ENCODE measurements at places on chromosomes 5 and 9.

GRCh38 chr9:94603259-94604160, 9.9 kb upstream of the FBP2 start:
- peak; percentile 84 for DNase-seq

GRCh38 chr5:51399643-51400006, 16.4 kb downstream of the ISL1 start:
- DNase-seq: no peak

- DNase-seq: no peak
Measured at GRCh38 chr5:38467353-38468040, 88.9 kb downstream of the LIFR start.

DNA sequence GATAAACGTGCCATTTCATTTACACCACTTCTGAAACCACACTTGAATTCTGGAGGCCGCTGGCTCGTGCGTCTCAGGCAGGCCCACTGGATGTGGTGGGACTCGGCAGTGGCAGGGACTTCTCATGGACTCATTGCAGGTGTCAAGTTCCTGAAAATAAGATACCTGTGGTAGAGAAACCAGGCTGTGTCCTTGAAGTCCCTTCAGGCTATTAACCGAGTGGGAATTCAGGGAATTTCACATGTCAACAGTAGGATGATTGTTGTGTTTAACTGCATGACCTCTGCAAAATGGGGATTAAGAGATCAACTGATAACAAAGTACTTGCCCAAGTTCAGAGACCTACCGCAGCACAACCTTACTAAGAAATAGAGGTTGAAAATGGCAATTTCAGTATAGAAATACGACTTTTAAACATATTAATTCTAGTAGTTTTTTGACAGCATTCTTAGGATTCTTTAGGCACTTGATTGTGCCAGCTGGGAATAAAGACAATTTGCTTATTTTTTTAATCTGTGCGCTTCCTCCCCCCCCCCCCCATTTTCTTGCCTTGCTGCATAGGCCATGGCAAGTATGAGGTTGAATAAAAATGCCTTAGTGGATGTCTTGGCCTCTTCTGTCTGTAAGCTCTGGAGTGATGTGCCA, 26.8 kb downstream of the TRIP13 start:
- DNase-seq: no peak

DNA sequence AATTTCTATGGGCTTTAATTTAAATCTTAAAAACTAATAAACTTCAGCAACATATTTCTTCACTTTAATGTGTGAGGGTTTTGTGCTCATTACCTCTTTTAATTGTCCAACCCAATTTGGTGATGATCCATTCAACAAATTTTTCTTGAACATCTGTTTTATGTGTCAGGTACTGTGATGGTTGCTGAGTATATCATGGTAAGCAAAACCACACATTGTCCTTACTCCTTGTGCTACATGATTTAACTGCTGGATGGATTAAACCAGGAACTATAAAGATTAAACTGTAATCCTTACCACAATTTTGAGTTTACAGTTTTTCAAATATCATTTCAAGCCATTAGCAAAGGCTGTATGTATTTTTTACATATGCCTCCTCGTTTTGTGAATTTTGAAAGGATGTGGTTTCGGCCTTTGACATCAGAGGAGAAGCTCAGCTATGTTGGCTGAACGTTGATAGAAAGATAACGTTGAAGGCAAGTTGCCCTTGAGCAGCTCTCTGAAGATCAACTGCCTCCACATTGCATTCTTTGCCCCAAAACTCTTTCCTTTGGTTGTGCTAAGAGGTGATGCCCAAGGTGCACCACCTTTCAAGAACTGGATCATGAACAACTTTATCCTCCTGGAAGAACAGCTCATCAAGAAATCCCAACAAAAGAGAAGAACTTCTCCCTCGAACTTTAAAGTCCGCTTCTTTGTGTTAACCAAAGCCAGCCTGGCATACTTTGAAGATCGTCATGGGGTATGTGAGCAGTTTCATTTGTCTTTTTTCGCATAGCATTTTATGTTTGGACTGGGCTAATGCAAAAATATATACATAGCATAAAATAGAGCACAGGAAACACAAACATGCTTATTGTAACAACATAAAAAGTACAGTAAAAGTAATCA, at the start of gene ITK:
TSS of gene ITK (plus strand) at position 467 of the 891 bp plus-strand sequence. CDS start at position 605, 138 bp downstream.
- DNase-seq: no peak

All from WERI-Rb-1 (cell line).